Hematopoietic multipotent progenitor cell treated with erythropoietin and hydrocortisone succinate and interleukin-3 and kit ligand, for 6 days (in vitro differentiated cells): ENCODE measurements at places on chromosomes 5 and 9.

GRCh38 chr9:105050296-105050695 lies 122.3 kb upstream of the ABCA1 start:
- DNase-seq, result no peak

- DNase-seq, result peak; percentile 89
Measured at GRCh38 chr5:42912184-42912798, 100.6 kb upstream of the SELENOP start.

- peak; percentile 54 for DNase-seq
Measured at GRCh38 chr5:151405334-151406160, 41.9 kb upstream of the SLC36A1 start.

DNA sequence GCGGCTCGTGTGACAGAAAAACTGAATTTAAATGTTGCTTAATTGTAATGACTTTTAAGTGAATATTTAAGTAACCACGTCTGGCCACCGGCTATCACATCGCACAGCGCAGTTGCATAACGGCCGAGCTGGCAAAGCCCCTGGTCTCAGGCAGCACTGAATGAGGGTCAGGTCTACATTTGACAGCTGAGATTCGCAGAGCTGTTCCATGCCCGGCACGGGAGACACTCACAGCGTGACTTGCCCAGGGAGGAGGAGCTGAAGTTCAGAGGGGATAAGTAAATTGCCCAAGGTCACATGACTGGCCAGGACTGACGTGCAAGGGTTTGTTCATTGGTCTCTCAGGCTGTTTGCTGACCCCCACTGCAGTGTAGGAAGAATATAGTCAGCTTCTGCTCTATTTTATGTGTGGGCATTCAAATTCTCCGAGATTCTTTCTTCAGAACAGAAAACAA lies 17.4 kb upstream of the COL5A1 start:
- DNase-seq, result no peak

- no peak for DNase-seq
Measured at GRCh38 chr5:73266176-73266738, 93.3 kb downstream of the TMEM174 start.

DNA sequence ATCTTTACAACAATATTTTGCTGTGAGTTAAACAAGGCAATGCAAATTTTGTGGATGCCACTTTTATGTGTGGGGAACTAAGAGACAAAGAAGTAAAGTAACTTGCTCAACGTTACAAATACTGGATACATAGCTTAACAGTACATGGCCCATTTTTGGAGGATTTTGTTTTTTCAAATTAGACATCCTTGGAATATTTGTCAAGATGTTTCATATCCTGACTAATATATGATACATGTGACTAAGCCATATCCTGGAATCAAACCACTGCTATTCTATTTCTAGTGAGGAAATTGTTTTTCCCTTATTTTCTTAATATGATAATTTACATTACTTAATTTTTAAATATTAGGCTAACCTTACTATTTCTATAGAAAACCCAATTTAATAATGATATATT lies 529.8 kb downstream of the DMRTA1 start:
- DNase-seq, result no peak
